Cardiac fibroblast (primary cell): ENCODE measurements at places on chromosomes 2 and 18.

GRCh38 chr2:181157326-181157725 lies 176.9 kb downstream of the UBE2E3 start:
- no peak for DNase-seq

DNA sequence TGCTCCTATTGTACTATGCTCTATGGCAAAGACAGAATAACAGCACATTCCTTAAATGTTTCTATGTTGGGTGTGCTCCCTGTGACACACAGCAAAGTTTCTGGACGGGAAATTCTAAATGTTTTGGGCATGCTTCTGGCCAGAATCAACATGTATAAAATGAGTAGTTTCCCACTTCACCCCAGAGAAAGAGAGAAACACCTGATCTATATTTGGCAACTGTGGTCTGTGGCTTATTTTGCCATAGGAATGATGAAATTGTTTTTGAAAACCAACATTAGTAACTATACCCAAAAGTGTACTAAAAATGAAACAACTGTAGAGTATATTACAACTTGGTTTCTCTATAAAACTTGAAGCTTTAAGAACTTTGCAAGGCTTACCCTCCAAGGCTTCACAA lies 89.1 kb downstream of the RAD51AP2 start:
- DNase-seq: peak; percentile 8

DNA sequence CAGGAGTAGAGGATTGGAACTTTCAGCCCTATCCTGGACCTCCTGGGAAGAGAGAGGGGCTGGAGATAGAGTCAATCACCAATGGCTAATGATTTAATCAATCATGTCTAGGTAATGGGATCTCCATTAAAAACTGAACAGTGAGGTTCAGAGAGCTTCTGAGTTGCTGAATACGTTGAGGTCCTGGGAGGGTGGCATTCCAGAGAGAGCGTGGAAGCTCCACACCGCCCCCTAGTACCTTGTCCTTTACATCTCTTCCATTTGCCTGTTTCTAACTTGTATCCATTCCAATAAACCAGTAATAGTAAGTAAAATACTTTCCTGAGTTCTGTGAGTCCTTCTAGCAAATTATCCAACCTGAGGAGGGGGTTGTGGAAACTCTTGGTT lies 101.7 kb downstream of the B3GNT2 start:
- DNase-seq: peak; percentile 36

GRCh38 chr18:78912844-78913243 lies 66.8 kb upstream of the SALL3 start:
- DNase-seq: no peak

DNA sequence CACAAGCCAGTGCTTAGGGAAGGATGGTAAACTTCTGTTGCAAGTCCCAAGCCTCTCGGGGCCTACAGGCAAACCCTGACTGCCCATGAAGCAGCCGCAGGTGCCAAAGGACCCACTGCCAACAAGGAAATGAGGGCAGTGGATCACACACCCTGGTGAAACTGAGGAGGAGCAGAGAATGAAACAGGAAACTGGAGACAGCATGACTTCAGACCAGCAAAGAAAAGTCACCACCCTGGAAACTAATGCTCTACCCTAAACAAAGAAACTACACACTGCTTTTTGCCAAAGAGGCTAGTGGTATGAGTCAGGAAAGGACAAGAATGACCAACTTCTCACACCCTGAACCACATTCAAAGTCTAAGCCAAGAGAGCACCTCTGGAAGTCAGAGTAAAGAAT lies 97.2 kb downstream of the MYO5B start:
- DNase-seq: no peak

DNA sequence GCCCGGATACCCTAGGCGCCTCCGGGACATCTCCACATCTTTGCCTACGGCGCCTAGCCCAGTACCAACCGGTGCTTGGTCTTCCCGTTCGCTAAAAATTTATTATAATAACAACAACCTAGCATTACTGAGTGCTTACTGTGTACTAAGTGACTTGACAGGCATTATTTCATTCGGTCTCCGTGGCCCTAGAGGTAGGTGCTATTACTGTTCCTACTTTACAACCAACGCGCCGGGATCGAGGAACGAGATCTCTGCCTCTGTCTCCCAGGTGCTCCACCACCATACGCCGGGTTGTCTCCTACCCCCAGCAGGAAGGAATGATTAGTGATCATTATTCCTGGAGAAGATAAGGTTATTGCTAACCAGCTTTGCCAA lies 657 bp upstream of the BIN1 start:
- no peak for DNase-seq

- no peak for DNase-seq
Measured at GRCh38 chr18:60082790-60083189, 183.0 kb downstream of the PMAIP1 start.

DNA sequence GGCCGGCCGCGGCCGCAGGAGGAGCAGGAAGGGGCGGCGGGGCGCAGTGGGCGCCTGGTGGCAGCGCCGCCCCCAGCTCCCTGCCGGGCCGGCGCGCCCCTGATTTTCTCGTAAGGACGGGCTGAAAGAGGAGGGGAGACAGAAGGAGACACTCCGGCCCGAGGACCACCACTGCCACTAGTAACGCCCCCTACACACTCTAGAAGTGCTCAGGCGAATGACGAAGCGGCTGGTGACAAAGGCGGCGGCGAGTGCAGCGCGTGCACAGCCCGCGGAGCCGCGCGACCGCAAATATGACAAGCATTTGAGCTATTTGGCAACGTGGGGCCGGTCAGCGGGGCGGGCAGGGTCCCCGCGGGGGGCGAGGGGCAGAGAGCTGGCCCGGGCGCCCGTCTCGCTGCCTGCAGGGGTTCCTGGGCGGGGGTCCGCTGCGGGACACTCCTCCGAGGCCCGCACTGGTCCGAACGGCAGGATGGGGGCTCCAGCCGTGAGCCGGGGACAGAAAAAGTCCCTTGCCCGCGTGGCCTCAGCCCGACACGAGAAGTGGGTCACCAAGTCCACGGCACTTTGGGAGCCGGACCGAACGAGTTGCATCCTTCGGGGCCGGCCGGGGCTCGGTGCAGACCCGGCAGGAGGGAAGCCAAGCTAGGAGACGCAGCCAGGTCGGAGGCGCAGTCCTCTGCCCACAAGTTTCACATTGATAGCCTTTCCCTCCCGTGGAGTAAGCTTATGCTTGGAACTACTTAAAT lies 524 bp upstream of the SERTAD2 start:
- peak; percentile 88 for DNase-seq

- DNase-seq: no peak
Measured at GRCh38 chr2:175626796-175627195, 375.3 kb downstream of the LNPK start.

GRCh38 chr2:44638649-44639048 lies 276.9 kb downstream of the CAMKMT start:
- no peak for DNase-seq

GRCh38 chr2:40403233-40403836 lies 48.6 kb downstream of the SLC8A1 start:
- peak; percentile 96 for DNase-seq

- no peak for DNase-seq
Measured at GRCh38 chr2:206840999-206841398, 75.6 kb downstream of the FASTKD2 start.

DNA sequence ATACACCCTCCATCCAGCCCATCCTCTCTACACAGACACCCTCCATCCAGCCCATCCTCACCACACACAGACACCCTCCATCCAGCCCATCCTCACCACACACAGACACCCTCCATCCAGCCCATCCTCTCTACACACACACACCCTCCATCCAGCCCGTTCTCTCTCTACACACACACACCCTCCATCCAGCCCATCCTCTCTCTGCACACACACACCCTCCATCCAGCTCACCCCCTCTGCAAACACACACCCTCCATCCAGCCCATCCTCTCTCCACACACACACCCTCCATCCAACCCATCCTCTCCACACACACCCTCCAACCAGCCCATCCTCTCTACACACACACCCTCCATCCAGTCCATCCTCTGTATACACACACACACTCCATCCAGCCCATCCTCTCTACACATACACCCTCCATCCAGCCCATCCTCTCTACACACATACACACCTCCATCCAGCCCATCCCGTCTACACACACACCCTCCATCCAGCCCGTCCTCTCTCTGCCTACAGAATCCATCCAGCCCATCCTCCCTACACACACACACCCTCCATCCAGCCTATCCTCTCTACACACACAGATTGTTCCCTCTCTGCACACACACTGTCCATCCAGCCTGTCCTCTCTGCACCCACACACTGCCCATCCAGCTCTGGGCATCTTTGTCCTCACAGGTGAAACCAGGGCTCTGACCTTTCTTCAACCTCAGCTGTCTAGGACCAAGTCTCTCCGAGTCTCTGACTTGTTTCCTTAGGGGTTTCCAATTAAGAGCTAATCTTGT lies 81.2 kb downstream of the EIPR1 start:
- DNase-seq: no peak

- DNase-seq: no peak
Measured at GRCh38 chr2:205764270-205764746, 82.0 kb downstream of the NRP2 start.

DNA sequence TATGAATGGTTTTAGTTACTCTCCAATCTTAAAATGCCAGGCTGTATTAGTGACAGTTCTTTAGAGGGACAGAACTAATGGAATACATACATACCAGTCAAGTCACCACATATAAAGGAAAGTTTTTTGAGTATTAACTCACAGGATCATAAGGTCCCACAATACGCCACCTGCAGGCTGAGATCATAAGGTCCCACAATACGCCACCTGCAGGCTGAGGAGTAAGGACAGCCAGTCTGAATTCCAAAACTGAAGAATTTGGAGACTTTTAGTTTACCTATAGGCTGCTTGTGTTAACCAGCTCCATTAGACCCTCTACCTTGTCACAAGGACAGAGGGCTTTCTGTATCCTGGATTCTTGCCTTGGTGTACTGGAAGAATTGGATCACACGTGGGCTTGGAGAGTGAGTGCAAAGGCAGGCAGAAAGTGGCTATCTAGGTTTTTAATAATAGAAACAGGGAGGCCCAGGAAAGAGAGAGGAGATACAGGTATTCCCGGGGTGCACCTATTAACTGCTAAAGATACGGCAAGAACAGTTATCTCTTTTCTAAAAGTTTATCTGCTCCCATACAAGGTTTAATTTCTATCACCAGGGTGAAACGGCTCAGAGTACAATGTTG lies 234.9 kb upstream of the CYRIA start:
- no peak for DNase-seq

DNA sequence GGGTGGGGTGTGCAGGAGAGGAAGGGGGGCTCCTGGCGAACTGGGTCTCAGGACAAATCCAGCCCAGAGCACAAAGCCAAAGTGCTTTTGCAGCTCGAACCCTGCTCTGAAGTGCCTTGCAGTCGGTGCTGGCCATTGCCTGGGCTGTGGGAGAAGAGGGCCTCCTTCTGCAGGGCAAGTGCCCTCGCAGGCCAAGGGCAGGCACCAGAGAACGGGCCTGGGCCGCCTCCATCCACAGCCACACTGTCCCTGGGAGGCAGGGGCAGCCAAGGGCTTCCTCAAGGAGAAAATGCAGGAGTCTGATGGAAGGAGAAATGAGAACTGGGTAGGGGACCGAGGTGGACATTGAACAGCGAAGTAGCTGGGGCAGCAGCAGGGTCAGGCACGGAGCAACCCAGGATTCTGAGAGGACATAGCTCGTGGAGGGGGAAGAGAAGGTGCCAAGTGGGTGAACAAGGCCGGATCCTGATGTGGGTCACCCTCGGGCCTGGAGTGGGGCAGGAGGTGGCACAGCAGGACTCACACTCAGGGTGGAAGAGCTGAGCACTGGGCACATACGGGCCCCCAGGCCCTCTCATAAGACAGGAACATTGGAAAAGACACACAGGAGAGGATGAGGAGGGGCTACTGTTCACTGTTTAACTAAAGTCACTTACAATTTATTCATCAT lies 312.8 kb upstream of the SALL3 start:
- no peak for DNase-seq

GRCh38 chr2:54545702-54546450 lies 89.7 kb downstream of the SPTBN1 start:
- peak; percentile 71 for DNase-seq

DNA sequence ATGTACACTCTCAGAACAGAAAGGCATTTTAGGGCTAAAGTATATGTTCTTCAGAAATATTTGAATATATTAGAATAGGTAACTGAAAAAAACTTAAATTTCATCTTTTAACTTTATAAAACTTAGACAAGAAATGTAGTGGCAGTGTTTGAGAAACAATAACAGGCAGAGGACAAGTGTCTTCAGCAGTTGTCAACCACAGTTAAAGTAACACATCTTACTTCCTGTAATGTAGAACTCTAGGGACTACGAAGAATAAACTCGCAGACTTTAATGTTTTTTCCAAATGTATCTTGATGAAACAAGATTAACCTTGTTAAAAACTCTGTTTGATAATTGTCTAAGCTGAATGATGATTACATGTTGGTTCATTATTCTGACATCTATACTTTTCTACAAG lies 50.7 kb downstream of the RMDN2 start:
- no peak for DNase-seq

DNA sequence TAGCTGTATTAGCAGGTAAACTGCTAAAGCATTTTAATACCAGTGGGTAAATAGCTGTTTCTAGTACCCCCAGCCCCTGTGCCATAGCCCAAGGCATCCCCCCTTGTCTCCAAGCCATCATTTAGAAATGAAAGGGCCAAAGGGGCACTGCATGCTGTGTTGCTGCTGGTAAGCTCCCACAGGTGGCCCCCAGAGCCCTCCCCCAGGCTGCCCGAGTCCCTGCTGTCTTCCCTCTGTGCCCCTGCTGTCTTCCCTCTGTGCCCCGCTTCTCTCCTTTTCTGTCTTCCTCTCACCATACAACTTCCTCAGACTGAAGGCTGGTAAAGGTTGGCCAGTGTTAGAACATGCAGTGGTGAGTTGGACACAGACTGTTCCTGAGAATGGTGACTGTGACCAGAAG lies 42.1 kb downstream of the ZAP70 start:
- DNase-seq: no peak

DNA sequence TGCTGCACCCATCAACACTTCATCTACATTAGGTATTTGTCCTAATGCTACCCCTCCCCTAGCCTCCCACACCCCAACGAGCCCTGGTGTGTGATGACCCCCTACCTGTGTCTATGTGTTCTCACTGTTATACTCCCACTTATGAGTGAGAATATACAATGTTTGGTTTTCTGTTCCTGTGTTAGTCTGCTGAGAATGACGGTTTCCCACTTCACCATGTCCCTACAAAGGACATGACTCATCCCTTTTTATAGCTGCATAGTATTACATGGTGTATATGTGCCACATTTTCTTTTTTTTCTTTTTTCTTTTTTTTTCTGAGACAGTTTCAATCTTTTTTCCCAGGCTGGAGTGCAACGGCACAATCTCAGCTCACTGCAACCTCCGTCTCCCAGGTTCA lies 284.1 kb upstream of the CYP26B1 start:
- DNase-seq: no peak

DNA sequence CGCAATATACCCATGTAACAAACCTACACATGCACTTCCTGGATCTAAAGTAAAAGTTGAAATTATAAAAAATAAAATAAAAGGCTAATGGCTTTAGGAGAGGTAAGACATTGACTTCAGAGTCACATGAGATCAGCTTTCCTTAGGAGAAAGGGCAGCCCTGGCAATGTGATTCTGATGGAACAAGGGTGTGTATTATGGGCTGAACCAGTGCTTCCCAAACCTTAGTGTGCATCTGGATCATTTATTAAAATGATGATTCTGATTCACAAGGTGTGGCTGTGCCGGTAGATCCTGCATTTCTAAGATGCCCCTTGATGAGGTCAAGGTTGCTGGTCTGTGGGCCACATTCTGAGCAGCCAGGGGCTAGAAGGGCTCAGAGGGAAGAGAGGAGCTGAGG lies 42.6 kb downstream of the LAMA3 start:
- DNase-seq: no peak

- DNase-seq: peak; percentile 73
Measured at GRCh38 chr2:121527009-121527682, 3.5 kb upstream of the RNU4ATAC start.
